NCI-H1694 (cell line): ENCODE measurements at places on chromosomes 5 and 9.

GRCh38 chr5:38465702-38466423, 90.6 kb downstream of the LIFR start:
- DNase-seq = no peak

- no peak for DNase-seq
These were observed 17.0 kb downstream of the NIM1K start for GRCh38 chr5:43209060-43209459.

DNA sequence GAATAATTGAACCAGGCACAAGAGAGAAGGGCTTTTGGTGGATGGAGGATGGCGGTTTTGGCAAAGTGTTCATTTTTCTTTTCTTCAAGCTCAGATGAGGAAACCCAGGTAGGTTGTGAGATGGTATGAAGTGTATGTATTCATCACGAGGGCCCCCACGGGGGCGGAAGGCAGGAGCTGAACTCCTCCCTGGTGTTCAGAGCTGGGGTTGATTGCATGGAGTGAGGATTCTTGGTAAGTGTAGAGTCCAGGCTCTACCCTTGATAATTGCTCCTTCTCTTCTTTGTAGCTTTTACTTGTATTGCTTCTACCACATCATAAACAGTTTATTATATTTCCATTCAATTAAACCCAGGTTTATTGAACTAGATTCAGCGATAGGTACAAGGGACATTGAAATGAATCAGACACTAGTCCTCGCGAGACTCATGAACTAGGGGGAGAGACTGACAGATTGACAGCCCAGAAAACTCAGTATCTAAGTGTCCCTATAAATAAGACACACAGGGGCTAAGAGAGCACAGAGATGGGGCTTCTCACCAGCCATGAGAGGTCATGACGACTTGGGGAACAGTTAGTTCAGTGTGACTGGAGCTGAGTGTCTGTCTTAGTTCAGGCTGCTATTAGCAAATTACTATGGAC, 116.7 kb upstream of the KLF4 start:
- no peak for DNase-seq

DNA sequence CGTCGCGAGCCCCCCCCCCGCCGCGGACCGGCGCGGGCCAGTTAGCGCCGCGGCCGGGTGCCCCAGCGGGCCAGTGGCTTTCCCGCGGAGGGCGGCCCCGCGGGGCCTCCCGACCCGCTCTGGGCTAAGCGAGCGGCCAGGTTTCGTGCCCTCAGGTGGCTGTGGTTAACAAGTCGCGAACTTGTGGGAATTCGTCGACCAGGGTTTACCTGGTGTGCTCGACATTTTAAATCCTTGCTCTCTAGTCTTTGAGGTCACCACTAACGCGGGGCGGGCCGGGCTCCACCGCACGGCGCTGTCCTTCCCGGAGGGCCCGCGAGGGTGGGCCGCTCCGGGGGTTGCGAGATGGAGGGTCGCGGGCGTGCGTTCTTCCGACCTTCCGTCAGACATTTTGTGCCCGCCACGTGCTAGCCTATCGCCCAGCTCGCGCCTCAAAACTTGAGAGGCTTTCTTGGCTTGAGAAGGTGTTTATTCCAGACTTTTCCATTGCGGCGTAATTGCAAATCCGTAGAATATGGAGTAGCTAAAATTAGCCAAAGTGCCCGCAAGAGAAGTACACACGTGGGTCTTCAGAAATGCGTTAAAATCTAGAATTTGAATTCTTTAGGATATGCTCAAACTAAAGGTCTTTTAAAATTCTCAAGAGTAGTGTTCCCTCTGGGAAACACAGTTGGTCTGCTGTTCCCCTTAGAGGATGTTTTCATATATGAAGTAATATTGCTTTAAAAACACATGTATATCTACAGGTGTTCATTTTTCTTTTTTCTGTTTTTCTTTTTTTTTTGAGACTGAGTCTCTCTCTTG, 2.1 kb downstream of the ANP32B start:
- no peak for DNase-seq

DNA sequence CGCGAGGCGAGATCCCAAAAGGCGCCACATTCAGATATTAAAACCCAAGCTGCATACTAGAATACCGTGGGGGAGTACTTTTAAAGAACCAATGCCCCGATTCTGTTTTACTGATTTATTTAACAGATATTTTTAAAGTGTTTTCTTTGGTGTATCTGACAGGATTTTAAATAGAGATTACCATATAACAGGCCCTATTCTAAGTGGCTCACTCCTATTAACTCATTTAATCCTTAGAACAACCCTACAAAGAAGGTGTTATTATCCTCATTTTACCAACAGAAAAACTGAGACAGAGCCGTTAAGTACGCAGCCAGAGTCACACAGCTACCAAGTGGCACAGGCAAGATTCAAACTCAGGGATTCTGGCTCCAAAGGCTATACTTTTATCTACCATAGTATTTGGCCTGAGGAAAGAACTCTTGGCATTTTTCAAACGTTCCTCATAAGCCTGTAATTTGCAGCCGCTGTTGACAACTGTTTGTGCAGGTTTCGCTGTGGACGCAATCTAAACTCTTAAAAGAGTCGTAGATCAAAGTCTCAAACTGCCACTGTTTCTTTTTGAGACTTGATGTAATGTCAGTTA, 550 bp upstream of the TMEM245 start:
- no peak for DNase-seq

DNA sequence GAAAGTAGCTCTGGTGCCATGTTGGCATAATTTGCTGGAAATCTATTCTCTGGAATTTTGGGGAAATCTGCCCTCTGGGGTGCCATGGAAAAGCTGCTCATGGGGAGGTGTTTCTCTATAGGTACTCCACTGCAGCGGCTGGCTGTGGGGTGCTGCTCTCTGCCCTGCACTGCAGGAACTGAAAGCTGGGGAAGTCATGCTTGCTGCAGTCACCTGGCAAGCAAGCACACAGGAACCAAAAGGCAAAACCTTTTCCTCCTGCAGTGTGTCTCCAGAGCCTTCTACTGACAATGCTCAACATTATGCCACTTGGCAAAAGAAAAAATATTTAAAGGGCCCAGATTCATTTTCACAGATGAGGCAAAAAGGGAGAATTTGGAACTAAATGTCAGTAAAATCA, 25.8 kb upstream of the CARNMT1 start:
- no peak for DNase-seq

- DNase-seq = no peak
These were observed 904.7 kb downstream of the TLE1 start for GRCh38 chr9:80784647-80785046.
